HTR-8/SVneo (cell line): ENCODE measurements at places on chromosomes 4 and X.

DNA sequence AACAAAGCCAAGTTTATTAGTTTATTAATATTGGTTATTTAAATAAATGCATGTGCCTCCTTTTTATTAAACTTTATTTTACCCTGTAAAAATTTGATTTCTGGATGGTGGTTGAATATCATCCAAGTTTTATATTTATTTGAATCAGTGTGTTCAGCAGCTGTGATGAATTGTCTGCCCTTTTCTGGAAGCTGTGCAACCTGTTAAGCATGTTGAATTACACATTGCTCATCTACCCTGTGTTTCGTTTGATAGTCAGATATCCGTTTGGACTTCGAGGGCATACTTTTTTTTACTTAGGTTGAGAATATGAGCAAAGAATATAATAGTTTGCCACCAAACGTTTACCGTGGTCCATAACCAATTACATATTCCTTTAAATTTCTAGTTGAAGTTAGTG is 95.8 kb upstream of the TENM3 start:
- no peak for DNase-seq

DNA sequence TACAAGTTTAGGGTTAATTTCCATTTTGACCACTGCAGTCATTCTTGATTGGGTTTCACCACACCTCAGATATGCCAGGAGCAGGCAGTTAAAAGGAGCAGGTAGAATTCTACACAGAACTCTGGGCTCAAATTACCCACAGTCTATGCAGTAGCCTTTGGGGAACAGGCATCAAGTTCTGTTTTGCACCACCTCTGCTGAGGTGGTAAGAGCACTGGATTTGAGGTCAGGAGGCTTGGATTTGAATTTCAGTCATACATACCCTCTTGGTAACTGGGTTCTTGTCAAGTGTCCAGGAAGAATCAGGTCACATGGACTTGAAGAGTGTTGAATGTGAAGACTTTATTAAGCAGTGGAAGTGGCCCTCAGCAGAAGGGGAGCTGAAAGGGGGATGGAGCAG is 40.4 kb upstream of the PGK1 start:
- no peak for DNase-seq

- no peak for DNase-seq
Measured at GRCh38 chr4:155208258-155209054, at the start of gene NPY2R. Gene NPY2R (plus strand): TSS chr4:155208636. CDS start chr4:155213940, 5,304 bp downstream.

- peak; percentile 8 for DNase-seq
Measured at GRCh38 chr4:88158489-88159228, at the start of gene ABCG2. Gene ABCG2 (minus strand): TSS chr4:88158639. CDS start chr4:88139995, 18,644 bp downstream.

DNA sequence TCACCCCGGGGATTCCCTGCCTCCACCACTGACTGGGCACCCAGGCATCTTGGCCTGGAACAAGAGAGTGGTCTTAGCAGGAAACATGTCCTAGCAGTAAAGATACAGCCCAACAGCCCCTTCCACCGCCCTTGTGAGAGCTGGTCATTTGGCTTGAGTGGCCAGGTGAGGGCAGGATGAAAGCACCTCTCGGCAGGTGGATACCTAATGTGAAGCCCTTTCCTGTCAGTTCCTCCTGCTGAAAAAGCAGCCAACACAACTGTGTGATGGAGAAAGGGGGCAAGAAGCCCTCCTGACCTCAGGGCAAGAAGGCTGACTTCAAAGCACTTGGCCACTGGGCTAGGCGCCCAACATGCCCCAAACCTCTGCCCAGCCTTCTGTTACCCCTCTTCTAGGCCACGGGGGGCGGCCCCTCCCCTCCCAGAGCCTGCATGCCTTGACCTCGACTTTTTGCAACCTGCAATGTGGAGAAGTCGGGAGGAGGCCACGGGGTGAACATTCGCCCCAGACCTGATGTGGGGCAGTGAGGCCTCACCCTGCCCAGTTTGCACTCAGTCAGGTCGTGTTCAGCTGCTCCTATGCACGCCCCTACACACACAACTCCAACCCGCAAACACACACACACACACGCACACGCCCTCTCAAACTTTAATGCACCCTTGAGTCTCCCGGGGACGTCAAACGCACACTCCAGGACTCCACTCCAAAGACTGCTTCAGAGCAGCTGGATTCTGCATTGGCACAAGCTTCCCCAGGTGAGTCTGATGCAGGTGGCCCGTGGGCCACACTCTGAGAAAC is 1.1 kb downstream of the LGI2 start:
- DNase-seq: no peak

- DNase-seq: no peak
Measured at GRCh38 chrX:7086384-7086783, 61.1 kb upstream of the STS start.

DNA sequence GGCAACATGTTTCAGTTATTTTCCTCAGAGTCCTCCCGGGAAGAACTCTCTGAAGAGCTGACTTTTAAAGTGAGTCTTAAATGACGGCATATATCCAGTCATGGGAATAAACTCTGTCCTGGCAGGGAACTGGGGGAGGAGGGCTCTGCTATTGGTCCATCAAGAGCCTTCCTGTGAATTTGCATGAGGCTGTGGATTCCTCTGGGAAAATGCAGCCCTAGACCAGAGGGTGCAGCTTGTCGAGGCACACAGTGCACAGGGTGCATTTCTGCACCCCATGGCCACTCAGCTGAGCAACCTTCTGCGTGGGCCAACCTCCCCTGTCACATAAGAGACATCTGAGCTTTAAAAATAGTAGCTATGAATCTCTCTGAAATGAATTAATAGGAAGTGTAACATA is 360.0 kb downstream of the GALNTL6 start:
- DNase-seq: no peak

- no peak for DNase-seq
Measured at GRCh38 chrX:48278958-48279357, 23.8 kb downstream of the SSX1 start.

GRCh38 chr4:41431276-41431675 is 106.7 kb upstream of the LIMCH1 start:
- no peak for DNase-seq

GRCh38 chrX:37060999-37061398 is 52.8 kb downstream of the FAM47C start:
- no peak for DNase-seq

DNA sequence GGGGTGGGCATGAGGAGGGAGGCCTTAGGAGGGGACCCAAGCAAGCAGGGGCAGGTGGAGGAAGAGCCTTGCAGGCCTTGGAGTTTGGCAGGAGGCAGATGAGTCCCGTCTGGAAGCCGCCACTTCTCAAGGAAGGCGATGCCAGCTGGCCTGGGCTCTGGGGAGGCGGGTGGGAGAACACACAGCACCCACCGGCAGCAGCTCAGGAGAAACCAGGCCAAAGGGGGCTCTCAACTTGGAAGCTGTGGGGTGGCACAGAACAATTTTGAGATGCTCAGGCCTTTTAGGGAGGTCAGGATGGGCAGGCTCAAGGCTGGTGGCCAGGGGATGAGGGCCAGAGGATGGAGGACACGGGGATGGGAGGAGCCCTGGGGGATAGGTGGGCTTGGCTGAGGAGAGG is 11.6 kb upstream of the DUSP9 start:
- DNase-seq: no peak

- DNase-seq: peak; percentile 42
Measured at GRCh38 chrX:16445166-16445752, 204.7 kb upstream of the S100G start.

DNA sequence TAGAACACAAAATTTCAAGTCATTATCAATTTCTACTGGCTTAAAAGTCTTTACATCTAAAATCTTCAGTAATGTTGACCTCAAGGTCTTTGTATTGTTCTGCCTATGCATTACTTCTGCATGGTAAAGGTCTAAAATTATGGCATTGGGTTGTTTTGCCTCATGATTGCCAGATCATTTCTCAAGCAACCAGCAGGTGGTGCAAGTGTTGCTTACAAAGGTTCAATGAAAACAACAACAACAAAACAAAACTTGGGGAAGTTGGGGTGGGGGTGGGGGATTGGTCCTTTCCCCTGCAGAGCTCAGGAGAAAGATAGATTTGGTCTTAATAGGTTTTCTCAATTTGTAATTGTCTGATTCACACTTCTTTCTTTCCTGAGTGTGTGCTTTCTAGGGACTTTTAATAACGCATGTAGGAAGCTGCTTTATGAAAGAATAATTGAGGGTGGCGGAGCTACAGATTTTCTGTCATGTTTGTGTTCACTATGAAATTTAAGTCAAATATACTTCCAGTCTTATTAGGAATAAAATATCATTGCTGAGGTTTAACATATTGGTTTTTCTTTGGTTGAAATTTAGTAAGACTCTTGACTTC is 145.1 kb downstream of the COL4A5 start:
- no peak for DNase-seq

GRCh38 chr4:43048570-43048969 is 156.1 kb downstream of the GRXCR1 start:
- DNase-seq: no peak

- no peak for DNase-seq
Measured at GRCh38 chrX:35439692-35440091, 358.4 kb upstream of the MAGEB16 start.

- DNase-seq: no peak
Measured at GRCh38 chr4:39020130-39020529, 12.1 kb downstream of the TMEM156 start.

- peak; percentile 85 for DNase-seq
Measured at GRCh38 chr4:185839194-185839712, 27.3 kb upstream of the SORBS2 start.

DNA sequence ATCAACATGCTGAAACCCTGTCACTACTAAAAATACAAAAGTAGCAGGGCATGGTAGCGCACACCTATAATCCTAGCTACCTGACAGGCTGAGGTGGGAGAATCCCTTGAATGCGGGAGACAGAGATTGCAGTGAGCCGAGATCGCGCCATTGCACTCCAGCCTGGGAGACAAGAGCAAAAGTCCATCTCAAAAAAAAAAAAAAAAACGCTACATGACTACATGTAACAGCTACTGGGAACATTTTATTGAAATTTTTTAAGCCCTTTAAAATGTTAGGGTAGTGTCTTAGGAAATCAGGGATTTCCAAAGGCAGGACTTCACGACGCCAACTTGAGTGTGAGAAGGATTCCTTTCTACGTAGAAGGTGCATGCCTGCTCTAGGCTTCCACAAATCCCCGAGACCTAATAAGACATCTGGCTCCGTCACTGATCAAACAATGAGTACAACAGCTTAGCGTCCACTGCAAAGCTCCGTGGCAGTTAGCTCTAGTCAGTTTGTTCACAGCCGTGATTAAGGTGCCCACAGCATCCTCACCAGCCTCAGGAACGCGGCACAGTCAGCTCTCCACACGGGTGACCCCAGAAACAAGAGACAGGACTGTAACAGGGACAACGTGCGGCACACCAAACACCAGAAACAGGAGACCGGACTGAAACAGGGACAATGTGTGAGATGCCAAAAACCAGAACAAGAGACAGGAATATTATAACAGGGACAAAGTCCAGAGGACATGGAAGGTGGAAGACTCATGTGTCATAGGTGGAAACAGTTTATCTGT is 33.7 kb downstream of the DHRSX start:
- no peak for DNase-seq

- DNase-seq: no peak
Measured at GRCh38 chr4:1247864-1248244, 1.1 kb downstream of the CTBP1 start.

DNA sequence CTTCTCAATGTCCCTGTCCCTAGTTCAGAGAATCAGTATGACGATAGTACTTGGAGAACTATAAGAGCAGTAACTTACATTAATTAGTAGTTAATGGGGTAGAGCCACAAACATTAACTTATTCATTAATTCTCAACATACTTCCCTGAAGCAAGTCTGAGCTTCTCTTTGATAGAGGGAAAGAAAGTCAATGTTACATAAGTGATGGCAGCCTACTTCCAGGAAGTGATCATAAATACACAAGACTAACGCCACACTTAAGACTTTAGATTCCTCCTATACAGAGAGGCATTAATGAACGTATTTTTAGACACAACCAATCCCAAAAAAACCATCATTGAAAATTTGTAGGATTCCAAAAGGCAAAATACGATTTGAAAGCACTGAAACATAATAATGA is 33.8 kb downstream of the TSPAN5 start:
- DNase-seq: no peak

GRCh38 chr4:92600638-92601037 is 296.9 kb downstream of the GRID2 start:
- no peak for DNase-seq

GRCh38 chr4:137206781-137207180 is 325.5 kb downstream of the PCDH18 start:
- no peak for DNase-seq

GRCh38 chr4:168759959-168760527 is 250.0 kb downstream of the CBR4 start:
- DNase-seq: no peak

DNA sequence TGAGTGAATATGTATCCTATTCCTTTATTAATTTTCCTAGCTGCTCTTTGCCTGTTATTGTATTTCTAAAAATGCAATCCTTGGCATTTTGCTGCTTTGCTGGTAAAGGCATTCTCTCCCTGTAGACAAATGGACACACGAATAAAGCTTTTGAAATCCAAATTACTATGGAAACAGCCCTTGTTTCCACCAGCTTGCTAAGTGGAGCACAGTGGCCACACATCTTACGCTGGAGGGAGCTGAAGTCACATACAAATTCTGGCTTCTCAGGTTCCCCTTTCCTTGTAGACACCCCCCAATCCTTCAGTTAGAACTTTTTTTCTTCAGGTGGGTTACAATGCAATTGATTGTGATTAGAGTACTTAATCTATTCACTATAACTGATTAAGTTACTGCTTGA is 66.2 kb downstream of the AGA start:
- DNase-seq: no peak

DNA sequence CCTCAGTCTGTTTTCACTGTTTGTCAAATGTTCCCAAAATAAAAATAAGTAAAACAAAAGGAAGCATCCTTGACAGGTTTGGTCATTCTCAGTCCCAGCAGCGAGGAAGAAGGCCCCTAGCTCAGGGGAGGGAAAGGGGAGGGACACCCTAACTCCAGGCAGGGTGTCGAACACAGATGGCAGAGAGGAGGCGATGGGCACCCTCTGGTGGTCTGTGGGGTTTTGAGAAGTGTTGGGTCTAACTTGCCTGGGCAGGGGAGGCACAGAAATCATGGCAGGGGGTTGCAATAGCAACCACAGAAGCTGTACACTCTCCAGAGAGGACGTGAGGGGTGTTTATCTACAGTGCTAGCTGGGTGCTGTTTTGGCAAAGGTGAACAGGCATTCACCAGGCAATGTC is 229.8 kb upstream of the SFRP2 start:
- no peak for DNase-seq

DNA sequence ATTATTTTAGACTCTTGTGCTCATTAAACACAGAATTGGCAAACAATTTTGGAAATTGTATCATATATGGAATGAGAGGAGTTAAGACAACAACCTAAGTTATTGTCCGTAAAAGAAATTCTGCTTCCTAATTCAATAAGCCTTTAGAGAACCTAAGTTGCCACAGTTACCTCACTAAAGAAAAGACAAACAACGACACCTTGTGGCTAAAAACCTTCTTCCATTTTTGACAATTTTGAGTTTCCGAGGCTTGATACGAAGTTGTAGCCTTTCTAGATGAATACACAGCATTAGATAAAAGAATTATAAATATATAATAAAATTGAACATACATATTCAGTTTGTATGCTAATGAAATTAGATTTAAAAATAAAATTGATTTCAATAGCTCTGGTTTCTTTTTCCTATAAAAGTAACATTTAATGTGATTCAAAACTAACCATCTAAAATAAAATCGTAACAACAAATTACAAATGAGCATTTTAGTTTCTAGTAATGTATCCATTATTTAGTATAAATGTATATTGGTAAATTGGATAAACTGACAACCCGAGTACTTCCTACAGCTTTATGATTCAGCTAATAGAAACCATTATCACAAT is 275.1 kb downstream of the GPM6A start:
- DNase-seq: peak; percentile 28
